Femur (tissue), 1 donor: ENCODE measurements at places on chromosomes 12 and 14.

GRCh38 chr14:68576496-68577244 lies 216.2 kb downstream of the ZFP36L1 start:
- DNase-seq: no peak

GRCh38 chr12:3646561-3647241 lies 106.2 kb downstream of the CRACR2A start:
- no peak for DNase-seq

GRCh38 chr12:104258476-104259067 lies 43.0 kb downstream of the TXNRD1 start:
- no peak for DNase-seq

DNA sequence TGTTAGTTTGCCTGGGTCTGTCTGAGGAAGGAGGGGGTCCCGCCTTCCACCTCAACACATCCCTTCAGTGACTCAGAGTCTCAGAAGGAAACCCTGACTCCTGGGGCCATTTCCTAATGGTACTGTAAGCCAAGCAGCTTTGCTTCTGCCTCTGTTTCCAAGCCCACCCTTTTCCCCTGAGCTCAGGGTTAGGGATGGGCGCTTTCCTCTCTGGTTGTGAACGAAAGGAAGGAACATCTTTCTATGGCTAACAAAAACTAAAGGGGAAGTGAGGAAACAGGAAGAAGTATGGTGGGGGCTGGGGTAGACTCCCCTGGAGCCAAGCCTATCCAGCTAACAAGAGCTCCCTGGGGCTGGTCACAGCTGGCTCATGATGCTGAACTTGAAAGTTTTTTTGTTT lies 11.6 kb upstream of the UNC119B start:
- no peak for DNase-seq

GRCh38 chr14:53147893-53148292 lies 5.2 kb downstream of the DDHD1 start:
- DNase-seq: no peak

GRCh38 chr14:24115422-24116127 lies 826 bp upstream of the NRL start:
- DNase-seq: no peak

GRCh38 chr14:99325591-99325990 lies 53.6 kb upstream of the BCL11B start:
- DNase-seq: no peak
